Cortex of kidney (tissue), 1 donor: ENCODE measurements at places on chromosomes 5 and 9.

- DNase-seq, result no peak
Observed at GRCh38 chr5:39712316-39713249, 287.8 kb upstream of the DAB2 start.

DNA sequence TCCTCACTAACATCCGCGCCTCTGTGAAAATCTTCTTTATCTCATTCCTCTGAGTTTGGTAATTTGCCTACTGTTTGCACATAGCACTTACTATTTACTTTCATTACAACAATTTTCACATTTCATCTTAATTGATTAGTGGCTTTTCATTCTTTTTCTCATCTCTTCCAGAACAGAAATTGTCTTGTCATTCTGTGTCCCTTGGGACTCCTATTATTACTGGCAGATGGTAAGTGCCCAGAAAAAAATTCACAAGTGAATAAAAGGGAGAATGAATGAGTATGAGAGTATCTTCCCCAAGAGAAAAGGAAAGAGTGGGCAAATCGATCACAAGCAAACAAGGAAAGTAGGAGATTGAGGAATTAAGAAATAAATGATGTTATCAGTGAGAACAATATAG, 876.1 kb downstream of the TLE4 start:
- no peak for DNase-seq

DNA sequence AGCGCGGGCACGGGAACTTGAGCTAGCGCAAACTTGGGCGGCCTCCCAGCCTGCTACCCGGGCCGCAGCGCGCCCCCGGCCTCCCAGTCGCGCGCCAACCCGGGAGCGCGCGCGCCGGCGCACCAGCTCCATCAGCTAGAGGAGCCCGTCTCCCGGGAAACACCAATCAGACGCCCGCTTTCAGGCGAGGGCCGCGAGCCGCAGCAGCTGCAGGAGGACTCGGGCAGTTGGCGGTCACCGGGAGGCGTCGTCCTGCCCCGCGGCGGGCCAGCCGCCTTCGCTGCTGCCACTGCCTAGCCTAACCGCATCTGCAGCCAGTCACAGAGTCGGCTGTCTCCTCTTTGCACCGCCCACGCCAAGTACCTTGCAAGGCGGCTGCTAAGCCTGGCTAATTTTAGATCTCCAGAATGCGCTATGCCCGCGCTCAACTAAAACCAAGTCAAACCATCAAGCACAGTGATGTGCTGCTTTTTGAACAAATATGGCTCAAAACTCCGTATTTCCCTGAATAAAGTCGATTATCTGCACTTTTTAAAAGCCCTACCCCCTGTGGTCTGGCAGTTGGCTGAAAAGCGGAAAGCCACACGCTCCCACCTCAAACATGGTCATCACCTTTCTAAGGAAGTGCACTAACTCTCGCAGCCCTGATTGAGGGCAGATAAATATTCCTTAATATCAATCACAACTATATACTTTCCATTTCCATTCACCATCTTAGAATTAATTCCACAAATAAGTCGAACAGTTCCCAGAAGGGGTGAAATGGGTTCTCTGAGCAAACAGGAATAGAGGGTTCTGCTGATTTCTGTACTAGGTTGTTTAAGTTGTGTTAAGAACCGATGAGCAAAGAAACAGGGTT, 221.8 kb downstream of the MEF2C start:
- DNase-seq, result no peak

- DNase-seq, result no peak
Observed at GRCh38 chr5:94362857-94363256, 255.5 kb downstream of the KIAA0825 start.

- no peak for DNase-seq
Observed at GRCh38 chr5:116577064-116577788, 2.6 kb upstream of the SEMA6A start.
